ENCODE measurements at places on chromosomes 5 and 9. TPM values are rescaled to one million over a fixed set of nuclear protein-coding genes. Genes with fewer than 3 reads are reported as not detected.
A peak's percentile ranks its signal among the peaks of the same experiment; 100 is the strongest.

DNA sequence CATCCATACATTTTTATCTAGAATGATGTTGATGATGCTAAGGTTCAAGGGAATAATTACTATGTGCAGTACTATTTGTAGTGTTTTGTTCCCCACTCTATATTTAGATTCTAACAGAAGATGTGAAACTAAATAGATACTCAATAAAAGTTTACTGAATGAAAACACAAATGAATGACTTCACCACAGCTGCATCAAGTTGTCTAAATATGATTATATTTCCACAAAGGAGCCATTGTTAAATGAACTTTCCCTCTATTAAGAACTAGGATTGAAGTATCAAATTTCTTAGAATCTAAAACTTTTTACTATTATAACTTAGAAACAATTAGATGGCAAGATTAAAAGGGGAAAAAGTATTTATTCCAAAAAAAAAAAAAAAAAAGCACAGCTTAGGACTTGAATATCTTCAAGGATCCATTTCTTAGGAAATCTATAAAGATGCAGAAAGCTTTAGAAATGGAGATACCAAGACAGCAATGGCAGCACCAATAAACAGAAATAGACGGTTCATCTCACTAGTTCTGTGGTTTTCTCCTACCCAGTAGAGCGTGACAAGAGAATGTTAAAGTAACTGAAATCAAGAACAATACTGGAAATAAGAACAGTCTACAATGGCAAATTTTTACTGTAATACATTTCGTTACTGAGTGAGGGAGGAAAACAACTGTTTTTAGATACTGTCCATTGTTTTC lies 347.6 kb downstream of the EBF1 start:
- ATAC-seq, result peak; percentile 23

DNA sequence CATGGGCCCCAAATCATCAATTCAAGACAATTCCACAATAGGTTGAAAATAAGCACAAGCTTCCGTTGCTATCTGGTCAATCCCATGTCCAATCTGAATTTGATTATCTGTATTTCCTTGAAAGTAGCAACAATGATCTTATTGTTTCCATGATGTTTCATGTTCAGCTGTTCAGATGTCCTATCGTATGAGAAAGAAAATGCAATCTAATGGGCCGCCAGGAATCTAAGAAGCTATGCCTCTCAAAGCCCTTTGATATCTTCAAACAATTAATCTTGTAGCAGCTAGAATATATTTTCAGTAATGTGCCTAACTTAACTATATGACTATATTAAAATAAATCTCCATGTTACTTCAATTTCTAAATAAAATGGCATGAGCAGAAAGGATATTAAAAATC lies 32.1 kb upstream of the ALDOB start:
- ATAC-seq, result no peak

DNA sequence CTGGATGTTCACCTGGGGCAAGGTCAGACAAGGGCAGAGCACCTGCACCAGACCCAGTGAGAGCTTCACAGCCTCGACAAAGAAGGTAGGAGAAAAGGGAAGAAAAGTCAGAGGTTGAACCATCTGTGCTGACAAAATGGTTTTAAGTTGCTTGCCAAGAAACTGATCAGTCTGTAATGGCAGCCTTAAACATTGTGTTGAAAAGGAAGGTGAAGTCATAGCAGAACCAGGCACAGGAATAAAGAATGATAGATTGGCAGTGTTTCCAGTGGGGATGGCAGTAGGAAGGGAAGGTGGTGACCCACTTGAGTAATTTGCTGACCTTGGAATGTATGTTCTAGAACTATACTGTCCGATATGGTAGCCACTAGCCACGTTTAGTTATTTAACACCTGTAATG lies 34.2 kb downstream of the HTR4 start:
- no peak for ATAC-seq

GRCh38 chr9:38478211-38478610 lies 54.0 kb upstream of the IGFBPL1 start:
- no peak for ATAC-seq

DNA sequence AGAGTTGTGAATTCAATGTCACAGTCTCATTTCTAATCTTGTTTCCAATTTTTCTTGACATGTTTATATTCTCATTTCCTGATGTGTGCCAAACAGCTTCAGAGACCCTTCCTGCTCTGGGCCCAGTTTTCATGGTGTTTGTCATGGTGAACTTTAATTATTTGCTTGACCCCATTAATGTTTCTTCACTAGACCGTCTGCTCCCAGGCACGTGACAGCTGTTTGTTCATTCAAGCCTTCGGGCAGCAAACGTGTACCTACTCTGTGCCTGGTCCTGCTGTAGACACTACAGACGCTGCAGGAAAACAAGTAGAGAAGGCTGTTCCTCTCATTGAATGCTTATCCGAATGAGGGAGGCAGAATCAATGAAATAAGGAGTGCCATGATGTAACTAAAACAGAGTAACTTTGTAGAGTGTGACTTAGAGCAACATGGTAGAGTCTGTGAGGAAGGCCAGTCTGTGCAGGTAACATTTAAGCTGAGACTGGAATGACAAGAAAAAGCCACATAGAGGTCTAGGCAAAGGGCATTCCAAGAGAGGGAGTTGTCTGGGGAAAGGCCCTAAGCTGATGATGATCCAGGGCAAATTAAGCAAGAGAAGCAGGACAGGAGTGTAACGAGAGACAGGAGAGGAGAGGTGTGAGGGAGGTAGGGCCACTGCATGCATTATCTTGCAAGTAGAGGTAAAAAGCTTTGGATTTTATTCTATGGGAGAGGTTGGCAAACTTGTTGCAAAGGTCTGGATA lies 191.4 kb downstream of the SEMA5A start:
- peak; percentile 95 for ATAC-seq

DNA sequence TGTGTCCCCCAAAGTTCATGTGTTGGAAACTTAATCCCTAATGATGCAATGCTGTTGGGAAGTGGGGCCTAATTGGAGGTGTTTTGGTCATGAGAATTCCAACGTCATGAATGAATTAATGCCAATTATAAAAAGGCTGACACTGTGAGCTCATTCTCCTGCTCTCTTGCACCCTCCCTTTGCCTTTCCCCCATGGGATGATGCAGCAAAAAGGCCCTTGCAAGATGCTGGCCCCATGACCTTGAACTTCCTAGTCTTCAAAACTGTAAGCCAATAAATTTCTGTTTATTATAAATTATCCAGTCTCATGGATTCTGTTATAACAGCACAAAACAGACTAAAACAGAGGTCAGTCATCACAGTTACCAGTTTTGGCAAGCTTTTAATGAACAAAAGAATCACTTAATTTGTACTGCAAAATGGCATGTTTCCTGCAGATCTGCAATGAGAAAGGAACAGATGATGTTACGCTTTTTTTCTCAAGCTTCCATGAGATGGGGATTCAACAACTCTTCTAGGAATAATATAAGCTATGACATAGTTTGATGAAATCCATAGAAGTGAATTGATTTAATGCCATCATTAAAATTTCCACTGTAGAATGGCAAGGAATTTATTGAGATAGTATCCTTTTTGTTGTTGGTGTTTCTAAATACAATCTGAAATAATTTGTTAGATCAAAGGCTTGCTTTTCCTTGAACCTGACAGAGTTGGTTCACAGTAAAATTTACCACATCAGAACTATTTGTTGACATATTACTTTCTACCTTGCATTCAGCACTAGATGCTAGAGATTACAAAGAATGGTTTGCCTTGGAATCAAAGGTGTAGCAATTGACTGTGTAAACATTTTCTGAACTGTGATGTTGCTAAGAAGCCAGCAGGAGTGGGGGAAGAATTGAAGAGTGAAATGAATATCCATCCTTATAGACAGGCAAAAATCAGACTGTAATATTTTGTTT lies 29.3 kb upstream of the RFK start:
- ATAC-seq, result no peak

- ATAC-seq, result no peak
Observed at GRCh38 chr9:74949859-74950855, 2.6 kb downstream of the C9orf40 start.

GRCh38 chr5:40831346-40832210 lies 3.4 kb downstream of the RPL37 start:
- no peak for ATAC-seq

GRCh38 chr5:61486476-61486875 lies 154.4 kb downstream of the ZSWIM6 start:
- ATAC-seq, result no peak

- peak; percentile 88 for ATAC-seq
Observed at GRCh38 chr9:108444400-108445358, 411.1 kb downstream of the ACTL7B start.

GRCh38 chr9:123825342-123826060 lies 104.4 kb downstream of the DENND1A start:
- ATAC-seq, result no peak

GRCh38 chr9:16718296-16718695 lies 152.2 kb downstream of the BNC2 start:
- no peak for ATAC-seq

- ATAC-seq, result peak; percentile 63
Observed at GRCh38 chr5:36450229-36451014, 148.7 kb upstream of the RANBP3L start.

DNA sequence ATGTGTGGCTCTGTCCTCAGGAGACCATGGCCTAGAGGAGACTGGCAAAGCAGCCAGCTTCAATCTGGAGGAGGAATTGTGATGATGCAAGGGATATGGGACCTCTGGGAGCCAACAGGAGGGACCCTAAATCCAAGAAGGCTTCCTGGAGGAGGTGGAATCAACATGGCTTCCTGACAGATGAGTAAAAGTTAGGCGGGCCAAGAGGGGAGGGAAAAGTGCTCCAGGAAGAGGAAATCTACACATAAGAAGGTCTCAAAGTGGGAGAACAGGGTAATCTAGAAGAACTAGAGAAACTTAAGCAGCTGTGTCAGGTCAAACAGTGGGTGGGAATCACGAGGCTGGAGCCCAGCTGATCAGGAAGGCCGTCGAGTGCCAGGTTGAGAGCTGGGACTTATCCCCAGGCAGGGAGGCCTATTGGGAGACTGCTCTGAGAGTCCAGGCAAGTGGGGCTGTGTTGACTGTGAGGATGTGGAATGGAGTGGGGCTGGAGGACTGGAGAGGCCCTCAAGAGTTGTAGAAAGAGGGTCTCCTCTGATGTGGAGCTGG lies 119.1 kb downstream of the C9orf50 start:
- ATAC-seq, result peak; percentile 46

DNA sequence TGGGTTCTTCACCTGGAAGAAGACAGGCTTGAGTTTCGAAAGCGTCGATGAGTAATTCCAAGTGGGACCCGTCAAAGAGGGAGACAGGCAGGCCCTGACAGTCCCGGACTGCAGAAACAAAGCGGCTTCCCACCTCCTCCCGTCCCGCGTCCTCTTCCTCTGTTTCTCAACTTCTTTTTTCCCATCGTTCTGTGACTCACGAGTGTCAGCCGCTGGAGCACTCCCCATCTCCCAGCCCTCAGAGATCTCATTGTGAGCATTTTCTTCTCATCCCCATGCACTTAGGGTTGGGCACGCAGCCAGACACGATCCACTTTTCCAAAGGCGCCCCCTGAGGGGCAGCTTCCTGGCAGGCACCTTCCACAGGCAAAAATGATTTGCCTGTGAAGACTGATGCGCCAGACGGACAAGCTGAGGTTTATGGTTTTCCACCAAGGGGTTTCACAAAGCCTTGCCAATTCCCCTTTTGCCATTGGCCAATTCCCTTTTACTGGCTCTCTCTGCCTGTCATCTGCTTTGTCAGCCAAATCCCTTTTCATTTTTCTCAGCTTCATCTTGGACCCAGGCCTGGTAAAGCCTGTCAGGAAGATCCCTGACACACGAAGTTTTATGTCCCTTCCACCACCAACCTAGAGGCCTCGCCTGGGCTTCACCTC lies 86.5 kb upstream of the ANKRD55 start:
- ATAC-seq, result peak; percentile 84

- ATAC-seq, result no peak
Observed at GRCh38 chr5:124698770-124699169, 47.7 kb downstream of the ZNF608 start.

- ATAC-seq, result peak; percentile 39
Observed at GRCh38 chr9:83167126-83167525, 104.2 kb upstream of the RASEF start.

GRCh38 chr9:136059851-136060670 lies 35.0 kb downstream of the NACC2 start:
- ATAC-seq, result no peak

GRCh38 chr9:86141843-86142242 lies 42.5 kb upstream of the GOLM1 start:
- no peak for ATAC-seq

DNA sequence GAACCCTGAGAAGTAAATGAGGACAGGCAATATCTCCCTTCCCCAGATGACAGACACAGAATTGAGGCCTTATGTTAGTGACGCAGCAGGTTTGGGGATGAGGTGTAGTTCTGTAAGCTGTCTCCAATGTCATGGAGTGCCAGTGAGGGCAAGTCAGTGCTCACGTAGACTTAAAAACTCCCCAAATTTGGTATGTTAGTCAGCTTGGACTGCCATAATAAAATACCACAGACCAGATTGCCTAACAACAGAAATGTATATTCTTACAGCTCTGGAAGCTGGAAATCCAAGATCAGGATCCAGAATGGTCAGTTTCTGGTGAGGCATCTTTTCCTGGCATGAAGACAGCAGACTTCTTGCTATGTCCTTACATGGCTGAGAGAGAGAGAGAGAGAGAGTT lies 14.9 kb downstream of the FOXI1 start:
- ATAC-seq, result no peak

Gene WHRN
- total RNA-seq, result 3.4 TPM

Gene FOXD4L3
- total RNA-seq, result not detected

Gene PCDHGC3
- total RNA-seq, result 38.8 TPM

Gene ELAVL2
- 0.24 TPM for total RNA-seq

Gene ZCCHC9
- total RNA-seq, result 17.1 TPM

Gene NDST1
- 112 TPM for total RNA-seq

Gene FST
- 2.7 TPM for total RNA-seq

Gene SCGB3A1
- total RNA-seq, result 26.6 TPM

Gene NEUROG1
- total RNA-seq, result not detected

Gene WDR38
- total RNA-seq, result not detected

Measured in esophagus mucosa (tissue), 1 donor.